NCI-H1048 (cell line): ENCODE measurements at places on chromosomes 16 and 17.

DNA sequence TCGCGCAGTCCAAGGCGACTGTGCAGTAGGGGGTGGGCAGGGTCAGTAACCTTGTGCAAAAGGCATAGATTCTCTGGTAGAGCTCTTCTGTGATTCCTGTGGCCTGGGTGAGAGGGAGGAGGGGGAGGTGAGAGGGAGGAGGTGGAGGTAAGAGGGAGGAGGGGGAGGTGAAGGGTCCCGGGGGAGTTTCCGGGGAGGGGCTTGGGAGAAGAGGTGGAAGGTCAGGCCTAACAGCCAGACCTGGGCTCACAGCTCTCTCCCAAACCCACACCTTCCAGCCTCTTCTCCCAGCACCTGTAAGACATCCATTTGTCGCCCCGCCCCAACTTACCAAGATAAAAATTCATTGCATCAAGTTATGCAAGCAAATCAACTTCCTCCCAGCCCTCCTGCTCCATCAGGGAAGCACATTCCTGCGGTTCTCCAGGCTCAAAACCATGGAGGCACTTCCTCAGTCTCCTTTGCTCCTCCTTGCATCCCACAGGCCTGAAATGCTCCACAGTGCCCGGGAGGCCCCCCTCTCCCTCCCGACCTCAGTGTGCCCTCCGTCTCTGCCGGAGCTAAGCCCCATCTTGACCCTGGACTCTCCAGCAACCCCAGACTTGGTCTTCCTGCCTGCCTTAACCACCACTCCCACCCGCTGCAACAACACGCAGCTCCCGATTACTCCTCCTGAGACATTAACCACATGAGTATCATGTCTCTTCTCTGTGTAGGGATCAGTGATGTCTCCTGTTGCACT, 30.5 kb downstream of the PIK3R6 start:
- DNase-seq: no peak

GRCh38 chr17:74610108-74610507, 13.4 kb downstream of the CD300E start:
- DNase-seq: no peak

DNA sequence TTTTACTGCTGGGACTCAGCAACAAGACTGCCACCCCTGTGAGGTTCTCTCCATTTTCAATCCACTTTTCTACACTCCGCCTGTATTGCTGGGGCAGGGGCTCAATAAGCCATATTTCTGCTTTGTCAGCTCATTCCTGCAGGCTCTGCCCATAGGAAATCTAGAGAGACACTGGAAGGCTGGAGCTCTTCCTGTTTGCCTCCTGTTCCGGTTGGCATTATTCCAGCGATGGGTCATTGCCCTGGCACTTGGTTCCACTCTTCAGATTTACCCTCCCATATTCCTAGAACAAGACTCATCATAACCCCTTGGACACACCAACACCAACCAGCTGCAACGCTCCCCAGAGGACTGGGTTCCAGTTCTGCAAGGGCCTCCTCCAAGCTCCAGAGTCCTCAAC, 210.4 kb downstream of the CA10 start:
- no peak for DNase-seq

DNA sequence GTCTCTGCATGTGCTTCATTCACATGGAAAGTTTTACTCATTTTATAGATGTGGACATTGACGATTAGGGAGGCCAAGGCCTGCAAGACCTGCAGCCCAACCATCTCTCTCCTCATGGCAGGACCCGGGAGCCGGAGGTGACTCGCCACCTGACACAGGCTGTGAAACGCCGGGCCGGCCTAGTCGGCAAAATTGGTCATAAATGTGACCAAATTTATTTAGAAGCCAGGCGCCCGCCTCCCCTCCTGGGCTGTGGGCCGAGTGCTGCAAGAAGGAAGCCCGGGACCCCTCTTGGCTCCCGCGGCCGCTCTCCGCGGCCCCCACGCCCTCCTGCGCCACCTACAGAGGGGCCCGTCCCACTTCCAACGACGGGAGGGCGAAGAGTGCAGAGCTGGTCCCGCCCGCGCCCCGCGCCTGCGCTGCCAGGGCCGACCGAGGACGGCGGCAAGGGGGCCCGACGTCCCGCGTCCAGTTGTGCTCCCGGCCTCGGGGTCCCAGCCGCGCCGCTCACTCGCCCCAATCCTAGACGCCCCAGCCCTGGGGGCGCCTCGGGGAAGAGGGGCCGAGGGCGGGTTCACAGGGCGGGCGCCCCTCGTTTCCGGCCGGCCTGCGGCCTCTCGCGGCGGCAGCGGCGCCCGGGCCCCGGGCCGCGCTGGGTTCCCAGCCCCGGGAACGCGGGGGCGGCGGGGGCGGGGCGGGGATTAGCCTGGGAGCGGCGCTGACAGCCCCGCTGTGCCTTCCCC, 47.5 kb downstream of the WNT3 start:
- DNase-seq: no peak

GRCh38 chr17:10557422-10557821, 8.0 kb upstream of the MYH2 start:
- no peak for DNase-seq

DNA sequence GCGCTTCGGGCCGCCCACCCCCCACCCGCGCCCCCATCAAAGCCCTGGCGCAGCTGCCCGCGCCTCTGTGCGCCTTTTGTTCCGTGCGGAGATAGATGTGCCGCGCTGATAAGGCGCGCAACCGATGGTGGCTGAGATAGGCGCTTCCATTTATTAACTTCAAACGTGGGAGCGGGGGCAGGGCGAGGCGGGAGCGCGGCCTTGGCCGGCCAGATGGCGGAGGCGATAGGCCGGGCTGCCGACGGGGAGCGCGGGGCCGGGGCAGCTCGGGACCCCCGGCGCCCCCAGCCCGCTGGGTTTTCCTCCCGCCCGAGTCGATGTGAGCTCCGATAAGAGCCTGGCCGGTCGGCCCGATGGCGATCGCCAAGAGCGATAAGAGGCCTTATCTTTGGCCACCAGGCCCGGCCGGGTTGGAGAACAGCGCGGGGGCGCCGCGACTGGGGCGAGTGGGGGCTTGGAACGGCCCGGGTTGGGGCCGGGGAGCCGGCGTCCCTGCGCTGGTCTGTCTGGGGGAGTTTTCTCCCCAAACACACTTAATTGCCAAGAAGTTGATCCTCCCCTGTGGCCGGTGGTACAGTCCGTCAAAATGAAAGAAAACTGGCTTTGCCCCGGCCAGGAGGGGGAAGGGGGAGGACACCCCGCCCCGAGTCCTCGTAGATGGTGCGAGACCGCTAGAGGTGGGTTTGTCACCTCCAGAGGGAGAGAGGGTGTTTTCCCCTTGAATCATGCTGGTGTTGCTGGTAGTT, 2.7 kb downstream of the ZFPM1 start:
- DNase-seq: no peak

DNA sequence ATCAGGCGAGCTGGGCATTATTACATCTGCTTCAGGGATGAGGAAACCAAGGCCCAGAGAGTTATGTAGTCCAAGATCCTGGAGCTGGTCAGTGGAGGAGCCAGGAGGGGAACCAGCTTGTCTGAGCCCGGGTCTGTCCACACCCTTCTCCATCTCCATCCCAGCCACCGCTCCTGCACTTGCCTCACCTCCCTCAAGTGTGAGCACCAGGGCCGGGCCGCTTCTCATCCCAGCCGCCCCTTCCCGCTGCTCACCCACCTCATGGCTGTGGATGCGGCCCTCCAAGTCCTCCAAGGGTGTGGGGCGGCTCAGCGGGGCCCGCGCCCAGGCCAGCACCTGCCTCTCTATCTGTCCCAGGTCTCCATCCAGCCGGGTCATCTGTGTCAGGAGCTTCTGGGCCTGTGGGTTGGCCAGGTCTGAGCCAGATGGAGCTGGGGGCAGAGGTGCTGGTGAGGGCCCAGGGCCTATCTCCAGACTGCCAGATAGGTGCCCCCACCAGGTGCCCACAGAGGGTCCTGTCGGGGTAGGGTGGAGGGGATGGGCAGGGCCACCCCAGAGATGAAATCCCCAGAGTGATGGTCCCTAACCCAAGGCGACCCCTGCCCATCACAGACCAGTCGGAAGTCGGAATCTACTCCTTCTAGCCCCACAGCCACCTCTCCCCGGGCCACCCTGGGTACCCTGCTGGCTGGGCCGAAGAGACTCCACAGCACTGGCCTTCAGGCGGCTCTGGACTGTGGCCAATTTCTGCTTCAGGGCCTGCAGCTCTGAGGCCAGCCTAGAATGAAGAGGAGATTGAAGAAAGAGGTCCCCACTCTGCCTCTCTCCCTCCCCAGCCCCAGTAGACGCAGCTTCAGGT, 9.4 kb downstream of the EVPL start:
- no peak for DNase-seq

DNA sequence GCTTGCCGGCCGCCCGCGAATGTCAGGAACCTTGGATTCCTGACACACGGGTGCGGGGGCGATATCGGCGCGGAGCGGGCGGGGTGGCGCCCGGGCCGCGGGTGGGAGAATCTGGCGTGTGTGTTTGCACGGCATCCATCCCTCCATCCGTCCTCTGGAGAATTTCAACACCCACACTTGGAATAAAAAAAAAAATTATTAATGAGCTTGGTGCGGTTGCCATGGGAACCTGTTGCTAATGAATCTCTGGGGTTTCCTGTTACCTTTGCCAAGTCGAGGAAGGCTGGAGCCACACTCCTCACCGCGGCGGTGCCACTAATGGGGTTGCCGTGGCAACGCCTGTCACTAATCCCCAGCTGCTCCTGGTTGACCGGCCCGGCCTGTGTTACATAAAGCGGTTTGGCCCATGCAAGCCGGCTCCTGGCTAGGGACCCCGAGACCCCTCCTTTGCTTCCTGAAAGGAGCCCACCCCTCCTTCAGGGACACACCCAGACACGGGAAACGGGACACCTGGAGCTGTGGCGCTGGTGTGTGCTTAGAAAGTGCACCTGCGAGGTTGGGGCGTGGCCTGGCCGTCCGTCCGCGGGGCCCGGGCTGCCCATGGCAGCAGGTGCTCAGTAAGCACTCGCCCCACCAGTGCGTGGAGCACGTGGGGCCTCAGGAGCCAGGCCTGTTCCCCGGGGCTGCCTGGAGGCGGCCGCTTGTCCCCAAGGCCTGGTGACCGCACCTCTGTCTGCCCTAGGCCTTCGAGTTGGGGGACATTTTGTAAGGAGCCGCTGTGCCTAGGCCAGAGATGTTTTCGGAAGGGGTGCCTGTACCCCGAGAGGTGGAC, 14.6 kb downstream of the CACNA1H start:
- no peak for DNase-seq

DNA sequence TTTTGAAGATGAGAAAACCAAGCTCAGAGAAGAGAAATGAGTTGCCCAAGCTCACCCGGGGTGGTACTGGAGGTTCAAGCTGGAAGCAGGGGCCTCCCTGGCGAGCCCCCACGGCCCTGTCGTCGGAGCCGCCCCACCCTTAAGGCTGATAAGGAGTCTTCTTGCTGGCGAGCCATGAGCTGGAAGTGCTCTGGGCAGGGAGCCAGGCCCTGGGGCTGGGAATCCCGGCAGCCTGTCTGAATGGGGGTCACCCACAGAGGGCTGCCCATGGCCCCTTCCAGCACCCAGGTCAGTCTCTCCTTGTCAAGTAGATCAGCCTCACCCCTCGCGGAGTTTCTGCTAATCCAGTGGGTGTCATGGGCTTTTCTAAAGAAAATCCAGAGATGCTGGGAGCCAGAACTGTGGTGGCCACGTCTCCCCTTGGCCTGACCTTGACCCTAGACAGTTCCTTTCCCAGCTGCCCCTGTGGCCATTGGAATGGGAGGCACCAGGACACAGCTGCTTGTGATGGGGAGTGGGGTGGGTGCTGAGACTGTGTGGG, 1.2 kb upstream of the P2RX1 start:
- DNase-seq: no peak

GRCh38 chr16:57852189-57852588, 49.9 kb upstream of the KIFC3 start:
- DNase-seq: no peak

DNA sequence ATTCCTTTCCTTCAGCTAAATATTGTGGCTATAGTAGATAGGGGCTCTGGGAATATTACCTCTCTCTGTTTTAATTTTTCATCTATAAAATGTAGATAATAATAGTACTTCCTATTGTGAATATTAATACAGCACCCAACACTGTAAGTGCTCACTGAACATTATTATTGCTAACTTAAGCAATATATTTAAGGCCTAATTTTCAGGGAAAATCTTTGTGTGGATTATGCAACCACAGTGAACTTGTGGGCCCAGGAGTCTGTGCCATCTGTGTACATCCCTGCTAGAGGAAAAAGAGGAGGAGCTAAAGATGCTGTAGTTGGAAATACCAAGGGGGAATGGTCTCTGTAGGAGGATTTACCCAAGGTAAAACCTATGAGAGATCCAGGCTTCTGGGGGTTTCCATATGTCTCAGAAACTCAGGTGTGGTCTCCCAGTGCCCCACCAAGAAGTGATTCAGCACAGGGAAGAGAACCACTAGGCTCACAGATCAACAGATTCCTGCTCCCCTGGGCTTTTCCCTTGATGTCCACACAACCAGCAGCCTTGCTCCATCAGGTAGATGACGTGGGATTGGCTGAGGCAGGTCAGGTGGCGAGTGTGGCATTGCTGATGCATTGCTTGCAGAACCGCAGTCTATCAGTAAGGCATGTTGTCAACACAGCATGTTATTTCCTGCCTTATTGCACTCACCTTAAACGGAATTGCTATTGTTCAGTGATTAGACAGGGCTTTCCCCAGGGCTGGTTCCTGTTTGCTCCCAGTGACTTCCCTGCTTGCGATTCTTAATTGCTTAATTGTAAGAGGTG, 1.6 kb upstream of the N4BP1 start:
- no peak for DNase-seq

DNA sequence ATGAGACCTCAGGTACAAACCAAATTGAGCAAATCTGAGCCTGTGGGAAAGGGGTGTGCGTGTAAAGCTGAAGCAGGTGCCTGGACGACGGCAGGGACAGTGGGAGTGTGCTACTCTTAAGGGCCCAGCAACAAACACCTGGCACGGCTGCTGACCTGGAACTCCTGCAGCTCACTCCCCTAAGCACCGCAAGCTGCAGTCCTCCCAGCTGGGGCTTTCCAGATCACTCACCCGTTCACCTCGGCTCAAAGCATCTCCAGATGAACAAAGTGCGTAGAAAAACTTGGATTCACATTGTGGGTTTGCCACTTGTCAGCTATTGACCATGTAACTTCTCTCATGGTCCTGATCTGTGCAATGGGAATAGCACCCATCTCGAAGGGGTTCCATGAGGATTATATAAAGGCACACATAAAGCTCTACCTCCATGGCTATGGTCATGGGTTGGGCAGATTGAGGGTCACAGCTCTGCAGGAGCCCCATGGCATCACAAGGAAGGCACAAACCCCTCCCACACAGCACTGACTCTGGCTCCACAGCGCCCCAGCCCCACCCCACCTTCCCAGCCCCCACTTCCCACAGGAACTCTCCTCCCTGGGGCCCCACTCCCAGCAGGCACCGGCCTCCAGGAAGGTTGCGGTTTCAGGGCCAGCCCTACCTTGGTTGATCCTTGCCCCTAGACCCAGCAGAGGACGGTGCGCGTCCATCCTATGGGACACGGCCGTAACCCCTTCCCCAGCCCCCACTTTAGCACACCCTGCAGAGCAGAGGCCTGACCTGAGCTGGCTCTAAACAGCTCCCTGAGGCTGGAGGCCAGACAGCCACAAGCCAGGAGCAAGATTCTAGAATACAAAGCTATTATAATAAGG, 21.9 kb downstream of the ST3GAL2 start:
- DNase-seq: no peak
